ENCODE measurements at places on chromosomes 11 and 22.

DNA sequence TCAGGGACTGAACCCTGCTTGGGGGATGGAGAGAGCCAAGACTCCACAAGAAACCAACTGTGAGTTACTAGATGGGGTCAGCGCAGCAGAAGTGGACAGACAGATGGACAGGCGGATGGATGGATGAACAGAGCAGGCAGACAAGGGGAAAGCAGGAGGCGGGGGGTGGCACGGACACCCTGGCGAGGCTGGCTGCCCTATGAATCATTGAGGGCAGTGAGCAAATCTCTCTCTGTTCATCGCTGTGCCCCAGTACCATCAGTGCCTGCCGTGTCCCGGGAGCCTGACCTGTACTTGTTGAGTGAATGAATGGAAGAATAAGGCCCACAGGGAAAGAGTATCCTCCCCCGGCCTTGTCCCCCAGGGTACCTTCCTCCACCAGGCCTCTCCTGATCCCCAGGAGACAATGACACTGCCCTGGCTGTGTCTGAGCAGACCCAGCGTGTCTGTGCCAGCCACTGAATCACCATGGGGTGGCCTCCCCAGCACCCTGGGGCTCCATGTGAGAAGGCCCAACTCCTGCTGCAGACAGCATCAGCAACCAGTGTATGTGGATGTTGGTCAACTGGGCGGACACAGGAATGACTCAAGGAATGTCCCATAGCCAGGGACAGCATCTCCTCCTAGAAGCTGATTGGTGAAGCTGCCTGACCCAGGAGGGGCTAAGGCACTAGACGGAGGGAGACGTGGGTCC, 5.1 kb upstream of the KLHL35 start:
- no peak for DNase-seq

DNA sequence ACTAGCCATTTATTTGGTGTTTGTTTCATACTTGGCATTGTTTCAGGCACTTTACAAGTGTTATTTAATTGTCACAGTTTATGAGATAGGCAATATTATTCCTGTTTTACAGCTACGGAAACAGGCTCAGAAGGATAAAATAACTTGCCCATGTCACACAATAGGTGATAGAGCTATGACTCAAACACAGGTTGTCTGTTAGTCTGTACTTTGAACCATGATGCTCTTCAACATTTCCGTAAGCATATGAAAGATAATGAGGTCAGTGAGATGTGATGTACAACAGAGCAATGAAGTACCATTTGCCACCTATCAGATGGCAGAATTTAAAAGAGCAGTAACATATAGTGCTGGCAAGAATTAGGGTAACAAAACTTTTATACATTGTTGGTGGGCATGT, 15.3 kb downstream of the TUG1 start:
- no peak for DNase-seq

DNA sequence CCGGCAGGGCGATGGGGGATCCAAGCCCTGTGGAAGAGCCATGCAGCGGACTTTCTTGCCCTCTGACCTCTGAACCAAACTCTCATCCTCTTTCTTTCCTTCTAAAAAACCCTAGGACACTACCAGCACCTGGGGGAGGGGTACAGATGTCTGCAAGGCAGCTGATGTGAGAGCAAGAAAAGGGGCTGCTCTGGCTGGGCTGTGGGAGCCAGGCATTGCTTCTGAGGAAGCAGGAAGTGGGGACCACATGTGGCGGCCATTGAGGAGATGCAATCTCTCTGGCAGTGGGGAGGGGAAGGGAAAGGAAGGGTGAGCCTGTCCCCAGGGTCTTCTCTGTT, 36.0 kb downstream of the FAM83F start:
- DNase-seq, result no peak

GRCh38 chr11:96567667-96568066, 177.9 kb downstream of the JRKL start:
- no peak for DNase-seq

- DNase-seq, result no peak
These were observed 6.0 kb upstream of the RAB3IL1 start for GRCh38 chr11:61923166-61924063.

- DNase-seq, result no peak
These were observed 11.7 kb downstream of the TECTA start for GRCh38 chr11:121112498-121113455.

GRCh38 chr11:62627713-62628112, 5.9 kb upstream of the B3GAT3 start:
- no peak for DNase-seq

DNA sequence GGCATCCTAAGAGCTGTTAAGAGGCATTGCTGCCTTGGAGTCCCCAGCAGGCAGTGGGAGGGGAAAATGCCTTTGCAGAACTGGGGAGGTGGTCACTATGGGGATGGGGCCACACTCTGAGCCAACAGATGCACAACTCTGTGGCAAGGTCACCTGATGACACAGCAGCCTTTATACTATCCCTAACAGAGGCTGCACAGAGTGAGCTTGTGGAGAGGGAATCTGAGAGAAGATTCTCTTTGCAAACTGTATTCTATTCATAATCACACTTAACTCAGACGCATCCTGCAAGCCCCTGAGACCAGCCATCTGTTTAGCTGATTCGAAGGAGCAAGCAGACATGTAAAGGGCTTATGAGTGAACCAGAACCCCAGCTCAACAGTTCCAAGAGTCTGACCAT, 49.0 kb upstream of the TTC12 start:
- DNase-seq, result no peak

DNA sequence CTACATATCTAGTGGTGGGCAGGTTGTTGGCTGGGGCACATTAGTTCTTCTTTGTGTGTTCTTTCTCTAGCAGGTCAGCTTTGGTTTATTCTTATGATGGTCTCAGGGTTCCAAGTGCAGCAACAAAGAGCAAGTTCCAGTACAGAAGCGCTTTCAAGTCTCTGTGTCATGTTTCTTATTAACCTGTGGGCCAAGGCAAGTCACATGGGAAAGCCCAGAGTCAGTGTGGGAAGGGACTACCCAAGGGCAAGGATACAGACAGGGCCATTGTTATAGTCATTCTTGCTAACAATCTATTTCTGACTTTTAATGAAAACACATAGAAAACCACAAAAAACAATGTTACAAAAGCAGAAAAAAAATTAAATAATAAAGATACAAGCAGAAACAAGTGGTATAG, 754.6 kb downstream of the TBC1D22A start:
- DNase-seq, result no peak

DNA sequence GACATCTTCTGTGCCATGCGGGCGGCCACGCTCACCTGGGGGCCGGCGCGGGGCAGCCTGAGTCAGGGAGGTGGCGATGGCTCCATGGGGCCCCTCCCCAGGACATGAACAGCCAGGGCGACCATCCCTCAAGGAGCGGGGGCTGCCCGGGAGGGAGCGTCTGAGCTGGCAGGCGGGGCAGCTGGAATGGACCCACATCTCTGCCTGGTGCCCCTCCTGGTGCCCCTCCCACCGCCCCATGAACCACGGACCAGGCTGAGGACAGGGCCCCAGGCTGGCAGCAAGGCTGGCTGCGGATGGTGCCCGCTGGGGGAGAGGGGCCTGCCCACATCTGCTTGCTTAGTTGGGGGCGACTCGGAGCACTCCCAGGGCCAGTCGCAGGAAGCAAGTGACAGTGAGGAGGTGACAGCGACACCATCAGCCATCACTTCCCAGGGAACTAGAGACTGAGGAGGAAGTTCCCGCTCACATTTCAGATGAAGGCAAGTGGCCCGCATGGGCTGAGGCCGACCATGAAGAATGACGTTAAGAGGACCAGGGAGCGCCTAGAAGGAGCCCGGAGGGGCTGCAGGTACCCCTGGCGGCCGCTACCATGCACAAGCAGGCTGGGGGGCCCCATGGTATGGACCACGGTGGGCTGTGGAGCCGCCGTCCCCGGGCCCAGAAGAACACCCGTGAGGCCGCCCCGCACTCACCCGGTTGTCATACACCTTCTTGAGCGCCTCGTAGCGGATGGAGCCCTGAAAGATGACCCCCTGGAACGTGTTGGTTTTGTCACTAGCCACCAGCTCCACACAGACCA, 37.3 kb downstream of the KIAA0930 start:
- DNase-seq, result no peak

DNA sequence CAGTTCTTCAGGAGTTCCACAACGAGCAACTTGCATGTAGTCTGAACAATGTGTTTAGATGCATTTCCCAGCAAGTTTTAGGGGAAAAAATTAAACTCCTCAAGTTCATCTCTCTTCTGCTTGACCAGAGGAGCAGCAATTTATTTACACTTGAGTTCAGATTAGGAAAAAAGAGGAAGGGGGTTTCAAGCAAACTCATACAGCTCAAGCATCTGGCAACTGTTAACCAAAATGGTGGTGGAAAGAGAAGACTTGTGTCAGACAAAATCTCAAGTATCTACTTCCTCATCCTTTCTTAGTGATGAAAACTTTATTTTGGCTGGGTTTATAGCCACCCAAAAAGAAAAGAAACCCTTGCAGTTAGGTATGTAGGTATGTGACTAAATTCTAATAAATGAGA, 29.1 kb upstream of the PICALM start:
- DNase-seq, result no peak

Measured in effector CD4-positive, alpha-beta T cell (primary cell).